Common myeloid progenitor, CD34-positive (primary cell): ENCODE measurements at places on chromosomes 6 and 20.

GRCh38 chr20:54922096-54922495 lies 446.7 kb downstream of the DOK5 start:
- DNase-seq: no peak

DNA sequence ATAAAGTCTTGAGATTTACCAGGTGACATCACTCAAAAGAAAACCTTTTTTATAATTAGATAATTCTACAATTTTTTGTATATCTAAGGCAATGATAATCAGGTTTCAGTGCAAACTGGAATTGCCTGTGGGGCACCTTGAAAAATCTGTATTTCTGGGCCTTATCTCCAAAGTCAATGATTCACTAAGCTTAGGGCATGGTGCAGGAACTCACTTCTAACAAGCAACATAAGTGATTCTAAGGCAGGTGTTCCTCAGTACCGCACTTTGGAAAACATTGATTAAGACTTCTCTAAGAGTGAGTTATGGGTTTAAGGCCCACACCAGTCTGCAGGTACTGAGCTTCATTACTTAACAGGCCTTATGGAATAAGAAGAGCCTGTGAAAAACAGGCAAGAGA lies 115.3 kb downstream of the COL12A1 start:
- DNase-seq: no peak

DNA sequence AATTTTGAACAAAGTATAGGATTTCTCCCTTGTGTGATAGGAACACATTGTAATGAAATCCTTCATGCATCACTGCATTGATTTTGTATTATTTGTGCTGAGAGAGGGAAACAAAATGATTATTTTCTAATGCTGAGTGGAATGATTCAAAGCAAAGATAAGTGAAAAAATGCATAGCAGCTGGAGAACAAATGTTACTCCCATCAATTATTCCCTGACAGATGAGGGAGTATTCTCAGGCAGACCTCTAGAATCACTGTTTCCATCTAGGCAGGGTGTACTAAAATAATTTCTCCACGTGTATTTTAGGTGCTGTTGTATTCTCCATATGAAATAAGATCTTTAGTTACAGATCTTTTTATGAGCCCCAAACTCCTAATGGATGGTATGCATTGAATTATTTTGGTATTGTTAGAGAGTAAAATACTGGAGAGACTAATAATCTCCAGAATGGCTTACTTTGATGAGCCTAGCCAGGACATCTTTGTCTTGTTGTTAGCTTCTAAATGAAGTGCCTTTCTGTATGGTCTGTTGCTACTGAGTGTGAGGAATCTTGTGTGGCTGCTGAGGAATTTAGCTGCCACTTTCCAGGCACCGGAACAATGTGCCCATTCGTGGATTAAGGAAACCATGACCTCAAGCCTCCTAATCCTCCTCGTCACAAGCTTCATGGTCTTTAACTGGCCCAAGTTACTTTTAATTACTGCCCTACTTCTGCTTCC lies 39.6 kb downstream of the RNF217 start:
- DNase-seq: no peak

DNA sequence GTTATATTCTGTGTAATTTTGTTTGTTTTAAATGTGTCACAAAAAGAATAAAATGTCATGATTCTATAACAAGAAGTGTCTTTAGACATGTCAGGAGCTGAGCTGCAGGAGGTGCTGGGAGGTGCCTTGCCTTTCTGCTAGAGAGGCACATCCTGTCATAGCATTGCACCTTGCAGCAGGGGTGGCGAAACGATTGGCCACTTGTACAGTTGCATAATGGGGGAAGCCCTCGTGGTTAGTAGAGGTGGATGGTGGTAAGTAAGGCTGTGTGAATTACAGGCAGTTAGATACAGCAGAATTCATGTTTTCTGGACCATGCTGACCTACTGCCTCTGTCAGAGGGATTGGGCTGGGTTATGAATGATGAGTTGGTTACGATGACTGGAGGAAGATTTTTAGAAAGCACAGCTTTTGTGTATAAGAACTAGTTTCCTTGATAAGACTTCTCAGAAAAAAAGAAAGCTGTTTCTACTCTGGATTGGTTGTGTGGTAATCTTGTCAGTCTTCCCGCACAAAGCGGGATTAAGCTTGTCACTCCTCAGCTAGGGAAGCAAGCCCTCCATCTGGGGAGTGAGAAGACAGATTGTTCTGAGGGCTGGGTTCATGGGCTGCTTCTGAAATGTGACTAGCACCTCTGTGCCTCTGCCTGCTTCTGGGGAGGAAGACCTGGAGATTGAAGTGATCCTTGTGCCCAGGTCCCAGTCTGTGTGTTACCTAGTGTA lies 74.9 kb downstream of the FOXO3 start:
- DNase-seq: peak; percentile 88

DNA sequence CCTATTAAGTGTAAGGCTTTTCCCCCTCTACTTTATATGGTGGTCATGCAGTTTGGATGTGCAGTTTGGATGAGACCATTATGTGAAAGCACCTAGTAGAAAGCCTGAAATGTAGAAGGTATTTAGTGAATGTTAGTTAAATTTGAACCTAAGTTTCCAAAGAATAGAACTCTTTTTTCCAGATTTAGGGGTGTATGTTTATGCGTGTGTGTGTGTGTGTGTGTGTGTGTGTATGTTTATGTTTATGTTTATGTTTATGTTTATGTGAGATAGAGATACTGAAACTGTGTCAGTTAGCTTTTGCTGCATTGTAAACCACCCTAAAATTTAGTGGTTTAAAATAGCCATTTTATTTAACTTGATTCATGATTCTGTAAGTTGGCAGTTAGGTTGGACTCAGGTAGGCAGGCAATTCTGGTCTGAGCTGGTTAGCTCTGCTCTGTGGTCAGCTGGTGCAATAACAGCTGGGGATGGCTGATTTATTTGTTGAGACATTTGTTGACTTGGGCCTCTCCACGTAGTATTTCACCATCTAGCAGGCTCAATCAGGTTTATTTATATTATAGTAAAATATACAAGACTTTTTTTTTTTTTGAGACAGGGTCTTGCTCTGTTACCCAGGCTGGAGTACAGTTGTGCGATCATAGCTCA lies 54.0 kb downstream of the STK4 start:
- no peak for DNase-seq

GRCh38 chr6:23277521-23278179 lies 708.3 kb downstream of the HDGFL1 start:
- no peak for DNase-seq

DNA sequence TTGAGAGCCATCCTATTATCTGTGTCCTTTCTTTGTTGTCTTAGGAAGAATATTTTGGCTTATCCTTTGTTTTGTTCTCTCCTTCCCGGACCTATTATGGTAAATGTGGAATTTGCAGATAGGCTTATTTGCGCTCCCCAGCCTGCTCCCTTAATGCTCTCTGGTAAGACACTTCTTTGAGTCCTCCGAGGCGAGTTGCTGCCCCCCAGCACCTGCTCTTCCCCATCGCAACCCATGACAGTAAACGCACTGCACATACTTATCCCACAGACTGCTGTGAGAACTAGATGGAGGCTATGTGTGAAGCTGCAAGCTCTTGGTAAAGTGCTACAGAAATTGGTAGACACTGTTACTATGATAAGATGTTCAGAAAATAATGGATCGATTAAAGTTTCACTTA lies 47.0 kb upstream of the ESR1 start:
- DNase-seq: no peak
